ENCODE measurements at places on chromosomes 16 and 17.

- no peak overlapping the region for H3K4me3 ChIP-seq
- peaks cover 28% of the 10 kb centered on the region for H3K27me3 ChIP-seq
- DNase-seq, result no peak
These were observed 367.4 kb downstream of the UTP18 start for GRCh38 chr17:51627779-51628178.

- no peaks in the 10 kb centered on the region for H3K4me1 ChIP-seq
- no peaks in the 10 kb centered on the region for H3K36me3 ChIP-seq
- no peak overlapping the region for H3K4me3 ChIP-seq
- no peak for DNase-seq
- no peak overlapping the region for H3K27ac ChIP-seq
- H3K27me3 ChIP-seq, result no peaks in the 10 kb centered on the region
These were observed 36.6 kb upstream of the MED9 start for GRCh38 chr17:17440010-17440843.

DNA sequence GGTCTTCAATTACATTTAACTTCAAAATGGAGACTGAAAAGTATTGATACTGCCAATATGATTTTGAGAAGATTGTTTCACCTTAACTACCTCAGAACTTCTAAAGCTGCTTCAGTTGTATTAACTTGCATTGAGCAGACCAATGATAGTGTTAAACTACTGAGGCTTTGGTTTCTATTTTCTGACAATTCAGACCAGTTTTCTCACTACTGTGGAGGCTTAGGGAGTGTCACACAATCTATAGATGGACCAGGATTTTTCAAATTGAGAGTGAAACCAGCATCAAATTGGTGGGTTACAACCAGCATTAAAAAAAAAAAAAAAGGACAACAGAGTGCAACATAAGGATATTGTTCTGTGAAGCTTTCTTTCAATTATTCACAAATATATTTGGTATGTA lies 21.2 kb downstream of the COG1 start:
- H3K4me3 ChIP-seq, result no peak overlapping the region
- H3K27me3 ChIP-seq, result no peaks in the 10 kb centered on the region
- H3K27ac ChIP-seq, result no peak overlapping the region

DNA sequence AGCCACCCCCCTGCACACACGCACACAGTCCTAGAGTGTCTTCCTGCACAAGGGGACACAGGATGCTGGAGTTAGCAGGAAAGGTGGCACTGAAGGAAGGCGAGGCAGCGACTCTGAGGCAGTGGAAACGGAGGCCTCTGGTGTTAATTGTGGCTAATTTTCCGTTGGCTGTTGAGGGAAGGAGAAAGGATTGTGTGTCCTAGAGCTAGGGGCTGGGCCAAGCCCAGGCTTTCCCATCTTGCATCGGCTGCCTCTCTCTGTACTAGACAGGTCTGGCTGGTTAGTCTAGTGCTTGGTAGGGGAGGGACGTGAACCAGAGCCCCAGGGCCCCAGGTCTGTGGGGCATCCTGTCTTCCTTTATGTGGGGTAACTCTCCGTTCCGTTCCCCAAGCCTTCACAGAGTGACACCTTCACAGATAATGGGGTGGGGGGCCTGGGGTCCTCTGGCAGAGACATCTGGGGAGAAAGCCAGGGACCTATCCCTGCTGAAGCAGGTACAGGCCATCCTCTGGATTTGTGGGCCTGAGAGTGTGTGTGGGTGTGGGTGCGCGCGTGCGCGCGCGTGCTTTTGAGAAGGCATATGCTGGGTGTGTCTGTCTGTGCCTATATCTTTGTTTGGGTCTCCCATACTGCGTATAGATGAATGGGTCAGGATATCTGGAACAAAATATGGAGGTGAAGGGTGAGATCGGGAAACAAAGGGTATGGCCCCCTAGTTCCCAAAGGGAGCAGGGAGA lies at the start of gene CHD3:
TSS of gene CHD3 (plus strand) at position 606 of the 737 bp plus-strand sequence. CDS start 212 bp downstream, outside the sequence.
- H3K27me3 ChIP-seq, result no peaks in the 10 kb centered on the region
- DNase-seq, result peak; percentile 58
- peaks cover 6% of the 10 kb centered on the region for H3K4me1 ChIP-seq
- H3K27ac ChIP-seq, result no peak within 1 kb of the TSS

GRCh38 chr16:79272141-79272577 lies 328.4 kb downstream of the MAF start:
- no peak overlapping the region for H3K27ac ChIP-seq
- H3K36me3 ChIP-seq, result no peaks in the 10 kb centered on the region
- peaks cover 18% of the 10 kb centered on the region for H3K27me3 ChIP-seq

- no peak overlapping the region for H3K4me3 ChIP-seq
- DNase-seq, result no peak
- peak overlapping the region; percentile 26 for H3K27ac ChIP-seq
- peaks cover 20% of the 10 kb centered on the region for H3K4me1 ChIP-seq
- no peaks in the 10 kb centered on the region for H3K27me3 ChIP-seq
These were observed 26.9 kb upstream of the FAM20A start for GRCh38 chr17:68627956-68628575.

DNA sequence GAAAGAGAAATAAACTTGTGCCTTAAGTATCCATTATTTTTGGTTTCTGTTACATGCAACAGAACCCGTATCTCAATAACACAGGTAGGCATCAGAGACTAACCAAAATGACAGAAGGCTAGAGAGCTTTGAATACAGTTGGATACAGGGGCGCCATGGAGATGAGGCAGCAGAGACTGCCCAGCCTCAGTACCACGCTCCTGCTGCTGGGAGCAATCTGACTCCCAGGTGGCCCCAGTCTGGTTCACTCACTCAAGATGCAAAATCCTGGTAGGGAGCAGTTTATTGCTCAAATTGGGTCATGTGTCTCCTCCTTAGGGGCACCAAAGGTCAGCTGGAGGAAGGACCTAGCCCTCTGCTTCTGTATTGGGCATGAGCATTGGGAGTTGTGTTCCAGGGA lies 218.9 kb downstream of the USP22 start:
- no peaks in the 10 kb centered on the region for H3K36me3 ChIP-seq
- no peak overlapping the region for H3K4me3 ChIP-seq
- H3K4me1 ChIP-seq, result peaks cover 25% of the 10 kb centered on the region
- no peaks in the 10 kb centered on the region for H3K27me3 ChIP-seq
- DNase-seq, result no peak

DNA sequence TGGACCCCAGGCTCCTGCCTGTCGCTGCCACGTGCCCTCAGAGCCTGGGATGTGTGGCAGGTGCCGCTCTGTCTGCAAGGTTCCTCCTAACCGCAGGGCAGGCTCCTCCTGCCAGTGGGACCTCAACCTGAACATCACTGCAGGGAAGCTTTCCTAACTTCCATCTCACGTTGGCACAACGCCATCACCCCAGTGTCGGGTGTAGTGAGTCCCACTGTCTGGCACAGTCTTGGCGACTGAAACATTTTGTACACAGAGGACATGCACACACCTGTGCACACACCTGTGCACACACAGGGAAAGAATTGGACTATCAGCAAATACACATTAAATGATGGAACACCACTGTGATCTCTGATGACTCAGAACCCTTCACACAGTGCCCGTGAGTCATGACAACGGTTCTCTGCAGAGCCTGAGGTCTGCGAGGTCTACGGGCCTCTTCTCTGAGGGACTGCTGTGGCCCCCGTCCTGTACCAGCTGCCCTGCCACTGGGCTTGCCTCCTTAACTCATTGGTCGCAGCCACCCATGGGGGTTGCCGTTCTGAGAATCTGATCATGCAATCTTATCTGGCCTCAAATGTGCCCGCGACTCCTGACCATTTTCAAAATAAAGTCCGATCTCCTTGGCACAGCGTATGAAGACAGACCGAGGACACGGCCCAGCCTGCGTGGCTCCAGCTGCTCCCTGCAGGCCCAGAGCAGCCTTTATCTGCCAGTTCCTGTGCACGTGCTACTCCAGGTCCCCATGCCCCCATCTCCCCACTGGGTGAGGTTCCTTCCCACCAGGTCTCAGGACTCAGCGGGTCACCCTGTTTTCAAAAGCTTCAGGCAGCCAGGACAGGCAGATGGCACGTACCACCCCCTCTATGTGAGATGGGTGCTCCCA lies 7.6 kb downstream of the CCDC57 start:
- H3K4me3 ChIP-seq, result no peak overlapping the region
- peak overlapping the region; percentile 16 for H3K27ac ChIP-seq
- no peaks in the 10 kb centered on the region for H3K27me3 ChIP-seq
- peaks cover 5% of the 10 kb centered on the region for H3K36me3 ChIP-seq

GRCh38 chr17:57319806-57320205 lies 63.5 kb downstream of the MSI2 start:
- no peaks in the 10 kb centered on the region for H3K27me3 ChIP-seq
- H3K27ac ChIP-seq, result no peak overlapping the region
- H3K36me3 ChIP-seq, result peaks cover 14% of the 10 kb centered on the region

- H3K4me1 ChIP-seq, result no peaks in the 10 kb centered on the region
- no peak for DNase-seq
- peaks cover 8% of the 10 kb centered on the region for H3K27me3 ChIP-seq
- H3K36me3 ChIP-seq, result no peaks in the 10 kb centered on the region
- no peak overlapping the region for H3K27ac ChIP-seq
These were observed 72.0 kb upstream of the MAF start for GRCh38 chr16:79672524-79672923.

GRCh38 chr17:73549841-73550430 lies 94.3 kb downstream of the SDK2 start:
- no peak overlapping the region for H3K4me3 ChIP-seq
- no peaks in the 10 kb centered on the region for H3K27me3 ChIP-seq
- H3K4me1 ChIP-seq, result peaks cover 33% of the 10 kb centered on the region
- H3K27ac ChIP-seq, result no peak overlapping the region
- DNase-seq, result no peak

- peak overlapping the region; percentile 78 for H3K4me3 ChIP-seq
- H3K36me3 ChIP-seq, result peaks cover 11% of the 10 kb centered on the region
- H3K27me3 ChIP-seq, result peaks cover 5% of the 10 kb centered on the region
- peak overlapping the region; percentile 73 for H3K27ac ChIP-seq
- DNase-seq, result no peak
- H3K4me1 ChIP-seq, result peaks cover 20% of the 10 kb centered on the region
These were observed 946 bp downstream of the STUB1 start for GRCh38 chr16:680967-681745.

DNA sequence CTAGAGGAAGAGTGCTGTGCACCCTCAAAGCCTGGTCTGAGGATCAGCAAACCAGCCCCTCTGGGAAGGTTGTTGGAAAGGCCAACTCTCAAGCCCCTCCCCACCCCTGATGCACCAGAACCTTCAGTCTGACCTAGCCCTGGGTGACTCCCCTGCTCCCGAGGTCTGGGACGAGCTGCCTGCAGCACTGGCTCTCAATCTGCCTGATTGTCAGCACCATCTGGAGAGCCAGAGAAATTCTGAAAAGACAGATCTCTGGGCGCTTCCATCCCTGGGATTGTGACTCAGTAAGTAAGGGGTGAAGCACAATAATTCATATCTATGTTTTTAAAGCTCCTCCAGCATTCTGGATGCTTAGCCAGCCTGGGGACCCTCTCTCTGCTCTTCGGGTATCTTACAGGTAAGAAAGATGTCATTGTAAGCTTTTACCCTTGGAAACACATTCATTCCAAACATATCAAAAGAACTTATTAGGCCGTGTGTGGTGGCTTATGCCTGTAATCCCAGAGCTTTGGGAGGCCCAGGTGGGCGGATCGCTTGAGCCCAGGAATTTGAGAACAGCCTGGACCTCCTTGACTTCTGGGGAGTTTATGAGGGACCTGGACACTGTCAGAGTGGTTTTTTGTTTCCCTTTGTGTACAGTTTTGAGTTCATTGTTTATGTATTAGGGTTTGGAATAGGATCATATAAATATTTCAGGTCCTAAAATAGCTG lies 147.5 kb downstream of the KCNJ12 start:
- DNase-seq, result no peak
- H3K27ac ChIP-seq, result no peak overlapping the region
- H3K27me3 ChIP-seq, result peaks cover 1% of the 10 kb centered on the region
- H3K4me1 ChIP-seq, result peaks cover 8% of the 10 kb centered on the region

DNA sequence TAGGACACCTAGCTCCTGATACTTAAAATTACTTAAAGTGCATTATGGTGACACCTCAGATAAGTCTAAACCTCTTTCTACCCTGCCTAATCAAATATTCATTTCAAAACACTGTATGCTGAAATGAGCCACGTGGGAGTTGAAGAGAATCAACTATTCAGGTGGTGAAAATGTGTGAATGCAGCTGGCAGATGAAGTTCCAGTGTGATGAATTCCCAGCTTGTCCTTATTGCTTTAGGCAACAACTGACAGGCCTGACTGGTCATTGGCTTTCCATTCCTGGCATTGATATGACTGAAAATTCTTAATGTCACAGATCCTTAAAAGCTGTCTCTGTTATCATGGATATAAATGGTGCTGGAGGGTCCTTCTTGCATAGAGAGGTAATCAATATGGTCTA lies 301.9 kb upstream of the TBX2 start:
- no peak overlapping the region for H3K27ac ChIP-seq
- H3K36me3 ChIP-seq, result peaks cover 18% of the 10 kb centered on the region
- DNase-seq, result no peak
- no peak overlapping the region for H3K4me3 ChIP-seq
- H3K27me3 ChIP-seq, result no peaks in the 10 kb centered on the region
- peaks cover 2% of the 10 kb centered on the region for H3K4me1 ChIP-seq

DNA sequence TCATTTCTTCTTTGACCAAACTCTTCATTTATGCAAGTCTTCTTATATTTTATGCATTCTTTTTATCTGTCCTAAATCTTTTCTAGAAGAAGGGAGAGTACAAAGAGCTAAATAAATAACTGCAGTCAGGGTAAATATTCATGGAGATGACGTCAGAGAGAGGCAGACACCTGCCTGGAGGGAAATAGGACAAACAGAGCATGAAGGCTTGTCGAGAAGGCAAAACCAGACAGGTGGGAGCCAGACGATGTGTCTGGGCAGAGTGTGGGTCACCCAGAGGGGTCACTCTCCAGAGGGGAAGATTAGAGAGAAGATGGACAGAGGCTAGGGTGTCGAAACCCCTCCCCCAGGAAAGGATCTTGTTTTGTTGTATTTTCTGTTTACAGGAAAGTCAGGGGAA lies 78.3 kb upstream of the RPL38 start:
- H3K4me1 ChIP-seq, result peaks cover 7% of the 10 kb centered on the region
- H3K36me3 ChIP-seq, result no peaks in the 10 kb centered on the region
- H3K4me3 ChIP-seq, result no peak overlapping the region
- DNase-seq, result no peak
- H3K27ac ChIP-seq, result peak overlapping the region; percentile 32

DNA sequence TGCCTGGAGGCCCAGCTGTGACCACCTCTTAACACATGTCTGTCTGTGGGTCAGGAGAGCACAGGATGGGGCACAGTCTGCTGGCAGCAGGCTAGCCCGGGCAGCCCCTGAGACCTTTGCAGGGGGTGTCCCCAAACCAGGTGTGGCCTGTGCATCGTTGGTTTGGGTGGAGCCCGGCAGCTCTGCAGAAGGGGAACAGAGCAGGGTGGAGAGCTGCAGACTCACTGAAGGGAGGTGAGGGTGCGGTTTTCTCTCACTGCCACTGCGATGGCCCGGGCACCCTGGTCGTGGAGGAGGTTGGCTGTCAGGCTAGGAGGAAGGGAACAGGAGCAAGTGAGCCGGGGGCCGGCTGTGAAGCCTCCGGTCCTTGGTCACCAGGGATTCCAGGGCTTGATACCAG lies 28.8 kb downstream of the NLRC3 start:
- no peak overlapping the region for H3K4me3 ChIP-seq
- H3K4me1 ChIP-seq, result peaks cover 6% of the 10 kb centered on the region
- no peaks in the 10 kb centered on the region for H3K36me3 ChIP-seq
- no peaks in the 10 kb centered on the region for H3K27me3 ChIP-seq
- H3K27ac ChIP-seq, result no peak overlapping the region
- DNase-seq, result no peak
